Activated T-helper 2 cell treated with anti-CD3 and anti-CD28 coated beads, Interferon-gamma antibody, Interleukin-2, Interleukin-4, amounts not matched to agents 10 μg/mL and 5 μg/mL and 100 μg/mL, durations not matched to agents 14 hours and 24 hours and 36 hours (primary cell): ENCODE measurements at places on chromosomes 7 and 10. TPM values are rescaled to one million over a fixed set of nuclear protein-coding genes. Genes with fewer than 3 reads are reported as not detected.

Gene EBLN1
- not detected in 2 replicates for total RNA-seq

DNA sequence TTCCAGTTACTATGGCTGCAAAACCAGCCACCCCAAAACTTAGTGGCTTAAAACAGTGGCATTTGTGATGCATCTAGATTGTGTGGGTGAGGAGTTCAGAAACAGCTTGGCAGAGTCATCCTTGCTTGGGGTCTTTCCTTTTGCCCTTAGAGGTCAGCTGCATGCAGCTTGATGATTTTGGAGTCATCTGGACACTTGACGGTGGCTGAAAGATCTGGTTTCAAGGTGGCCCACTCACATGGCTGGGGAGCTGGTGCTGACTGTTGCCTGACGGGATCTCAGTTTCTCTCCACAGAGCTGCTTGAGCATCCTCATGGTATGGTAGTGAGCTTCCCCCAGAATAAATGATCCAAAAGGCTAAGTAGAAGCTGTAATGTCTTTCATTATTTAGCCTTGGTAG lies 191.3 kb upstream of the GALNT17 start:
- H3K4me1 ChIP-seq: no peaks in the 10 kb centered on the region
- H3K27me3 ChIP-seq: no peaks in the 10 kb centered on the region
- no peaks in the 10 kb centered on the region for H3K36me3 ChIP-seq

DNA sequence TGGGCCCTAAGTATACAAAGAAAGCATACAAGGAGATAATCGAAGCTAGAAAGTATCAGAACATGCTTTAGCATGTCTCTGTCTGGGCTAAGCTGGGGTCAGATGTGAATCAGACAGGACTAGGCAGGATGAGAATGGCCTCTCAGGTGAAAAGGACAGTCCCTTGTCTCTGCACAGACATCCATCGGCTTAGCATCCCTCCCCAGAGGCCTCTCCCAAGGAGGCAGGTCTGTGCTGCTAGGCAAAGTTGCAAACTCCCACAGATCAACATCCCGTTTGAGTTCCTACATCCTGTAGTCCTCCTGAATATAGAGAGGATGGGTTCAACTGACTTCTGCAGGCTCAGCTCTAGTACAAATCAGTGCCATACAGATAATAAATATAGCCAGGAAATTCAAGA lies 24.5 kb downstream of the CHST15 start:
- peaks cover 9% of the 10 kb centered on the region for H3K4me1 ChIP-seq
- H3K27me3 ChIP-seq: peaks cover 18% of the 10 kb centered on the region
- DNase-seq: no peak

GRCh38 chr10:113764582-113764981 lies 13.1 kb downstream of the PLEKHS1 start:
- no peaks in the 10 kb centered on the region for H3K4me1 ChIP-seq
- no peak overlapping the region for H3K27ac ChIP-seq
- DNase-seq: no peak
- H3K27me3 ChIP-seq: peaks cover 48% of the 10 kb centered on the region
- no peaks in the 10 kb centered on the region for H3K36me3 ChIP-seq
- H3K4me3 ChIP-seq: no peak overlapping the region

Gene NXPH1
- not detected in 2 replicates for total RNA-seq

DNA sequence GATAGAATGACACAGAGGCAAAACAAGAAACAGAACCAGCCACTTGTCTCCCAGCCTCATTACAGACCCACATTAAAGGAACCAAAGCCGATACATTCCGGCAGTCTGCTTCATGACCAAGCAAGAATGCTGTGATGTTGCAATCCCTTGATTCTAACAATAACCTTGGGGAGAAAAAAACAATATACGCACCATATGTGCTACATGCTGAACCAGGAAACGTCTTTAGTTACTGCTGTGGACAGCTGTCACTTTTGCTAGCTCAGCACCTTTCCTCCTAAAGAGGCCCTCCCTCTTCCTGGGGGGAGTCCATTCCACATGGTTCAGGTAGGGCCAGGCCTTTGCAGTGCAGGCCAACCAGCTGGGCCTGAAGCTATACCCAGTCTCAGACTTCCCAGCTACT lies 79.1 kb downstream of the PRTFDC1 start:
- no peak overlapping the region for H3K27ac ChIP-seq
- no peak overlapping the region for H3K4me3 ChIP-seq
- H3K27me3 ChIP-seq: no peaks in the 10 kb centered on the region
- peaks cover 8% of the 10 kb centered on the region for H3K36me3 ChIP-seq
- DNase-seq: no peak

- no peaks in the 10 kb centered on the region for H3K36me3 ChIP-seq
- DNase-seq: no peak
- no peak overlapping the region for H3K27ac ChIP-seq
- H3K4me3 ChIP-seq: no peak overlapping the region
- H3K27me3 ChIP-seq: peaks cover 12% of the 10 kb centered on the region
Measured at GRCh38 chr7:107078517-107078966, 34.0 kb downstream of the PRKAR2B start.

DNA sequence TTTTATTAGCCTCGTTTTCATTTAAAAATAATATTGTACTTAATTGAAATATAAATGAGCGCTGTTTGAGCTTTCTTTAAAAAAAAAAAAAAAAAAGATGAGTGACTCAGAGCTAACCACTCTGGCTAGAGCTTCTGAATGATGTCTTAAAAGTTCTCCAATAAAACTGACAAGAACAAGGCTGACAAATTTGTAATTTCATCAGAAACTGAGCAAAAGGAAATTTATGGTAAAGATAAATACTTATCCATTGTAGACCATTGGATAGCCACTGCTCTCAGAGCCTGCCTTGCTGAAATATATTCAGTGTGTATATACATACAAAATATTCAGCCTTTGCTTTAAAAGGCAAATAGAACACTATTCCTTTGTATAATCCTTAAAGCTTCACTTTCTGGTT lies 91.2 kb upstream of the OIT3 start:
- DNase-seq: no peak
- H3K4me3 ChIP-seq: no peak overlapping the region
- H3K27me3 ChIP-seq: no peaks in the 10 kb centered on the region

DNA sequence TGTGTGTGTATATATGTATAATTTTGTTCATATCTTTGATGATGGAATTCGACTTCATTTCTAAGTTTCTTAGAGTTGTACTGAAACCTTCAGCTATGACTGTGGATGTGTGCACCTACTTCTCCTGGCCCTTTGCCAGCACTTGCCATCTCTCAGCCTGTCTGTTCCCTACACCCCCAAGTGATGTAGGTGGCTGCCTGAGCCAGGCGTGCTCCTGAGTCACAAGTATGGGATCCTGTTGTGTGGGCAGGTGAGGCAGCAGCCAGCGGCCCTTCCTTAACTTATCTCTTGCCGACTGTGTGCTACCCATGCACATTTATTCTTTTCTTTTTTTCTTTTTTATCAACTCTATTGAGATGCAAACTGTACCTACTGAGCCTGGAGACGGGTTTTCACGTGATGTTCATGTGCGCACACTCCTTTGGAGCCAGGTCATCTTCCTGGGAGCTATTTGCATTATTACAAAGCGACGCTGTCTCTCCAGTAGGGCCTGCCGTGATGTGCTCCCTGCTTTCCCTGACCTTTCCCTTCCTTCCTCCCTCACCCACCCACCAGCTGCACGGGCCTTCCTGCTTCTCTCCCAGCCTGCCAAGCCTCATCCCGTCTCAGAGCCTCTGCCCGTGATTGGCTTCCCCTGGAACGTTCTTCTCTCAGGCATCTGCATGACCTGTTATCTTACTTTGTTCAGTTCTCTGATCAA lies 31.3 kb upstream of the GALNT11 start:
- no peak overlapping the region for H3K27ac ChIP-seq
- H3K27me3 ChIP-seq: peaks cover 37% of the 10 kb centered on the region
- H3K36me3 ChIP-seq: no peaks in the 10 kb centered on the region
- H3K4me3 ChIP-seq: no peak overlapping the region
- DNase-seq: no peak
- H3K4me1 ChIP-seq: no peaks in the 10 kb centered on the region

DNA sequence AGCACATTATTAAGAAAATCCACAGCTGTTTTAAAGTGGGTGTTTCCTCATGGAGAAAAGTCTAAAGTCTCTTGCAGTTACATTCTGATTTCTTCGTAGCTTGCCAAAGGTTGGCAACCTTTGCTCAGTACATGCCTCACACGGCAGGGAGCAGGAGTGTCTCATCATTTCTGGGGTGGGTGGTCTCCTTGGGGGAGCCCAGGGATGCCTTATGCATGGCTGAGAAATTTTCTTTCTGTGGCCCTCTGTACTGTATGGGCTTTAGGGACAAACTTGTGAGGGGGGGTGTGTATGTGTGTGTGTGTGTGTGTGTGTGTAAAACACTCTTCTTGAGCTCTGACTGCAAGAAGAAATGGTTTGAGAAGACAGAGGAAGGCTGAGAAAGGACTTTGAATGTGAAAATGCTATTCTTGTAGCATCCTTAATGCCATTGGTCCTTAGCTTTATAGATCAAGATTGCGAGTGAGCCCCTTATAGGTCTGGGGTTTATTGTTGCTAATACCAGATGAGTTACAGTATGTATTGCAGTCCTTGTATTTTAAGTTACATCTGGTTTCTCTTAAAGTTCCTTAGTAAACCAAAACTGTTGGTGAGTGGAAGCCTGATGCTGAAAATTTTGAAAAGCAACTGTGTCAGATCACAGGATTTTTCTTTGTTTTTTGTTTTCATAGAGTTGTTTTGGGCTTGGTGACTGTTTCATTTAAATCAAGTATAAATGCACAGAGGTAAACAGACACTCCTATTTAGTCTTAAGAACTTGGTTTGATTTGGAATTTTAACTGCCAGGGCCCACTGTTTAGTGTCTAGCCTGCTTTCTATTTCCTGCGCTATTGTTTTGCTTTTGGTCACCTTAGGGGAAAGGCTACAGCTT lies 242.0 kb downstream of the BICC1 start:
- DNase-seq: no peak
- H3K27ac ChIP-seq: no peak overlapping the region
- H3K4me3 ChIP-seq: no peak overlapping the region
- no peaks in the 10 kb centered on the region for H3K27me3 ChIP-seq
- H3K36me3 ChIP-seq: no peaks in the 10 kb centered on the region

DNA sequence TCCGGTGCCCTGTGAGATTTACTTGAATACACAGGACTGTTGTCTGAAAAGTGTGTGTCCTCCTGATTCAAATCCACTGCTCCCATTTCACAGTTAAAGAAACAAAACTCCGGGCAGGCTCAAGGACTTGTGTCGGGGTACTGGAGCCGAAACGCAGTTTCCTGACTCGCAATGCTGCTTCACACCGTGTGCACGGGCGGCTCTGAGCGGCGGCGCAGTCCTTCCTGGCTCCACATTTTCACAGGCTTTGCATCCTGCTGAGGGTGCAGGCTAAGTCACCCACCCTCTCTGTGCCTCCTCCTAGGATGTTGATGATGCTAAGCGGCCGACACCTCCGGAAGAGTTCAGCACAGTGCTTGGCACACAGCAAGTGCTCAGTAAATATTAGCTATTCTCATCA lies 65.4 kb downstream of the SLIT1 start:
- peaks cover 3% of the 10 kb centered on the region for H3K27me3 ChIP-seq
- no peak overlapping the region for H3K4me3 ChIP-seq
- DNase-seq: no peak
- H3K36me3 ChIP-seq: no peaks in the 10 kb centered on the region
- H3K27ac ChIP-seq: no peak overlapping the region

- H3K36me3 ChIP-seq: no peaks in the 10 kb centered on the region
- DNase-seq: no peak
- no peak overlapping the region for H3K27ac ChIP-seq
- no peaks in the 10 kb centered on the region for H3K4me1 ChIP-seq
Measured at GRCh38 chr7:42460933-42461332, 223.9 kb upstream of the GLI3 start.

DNA sequence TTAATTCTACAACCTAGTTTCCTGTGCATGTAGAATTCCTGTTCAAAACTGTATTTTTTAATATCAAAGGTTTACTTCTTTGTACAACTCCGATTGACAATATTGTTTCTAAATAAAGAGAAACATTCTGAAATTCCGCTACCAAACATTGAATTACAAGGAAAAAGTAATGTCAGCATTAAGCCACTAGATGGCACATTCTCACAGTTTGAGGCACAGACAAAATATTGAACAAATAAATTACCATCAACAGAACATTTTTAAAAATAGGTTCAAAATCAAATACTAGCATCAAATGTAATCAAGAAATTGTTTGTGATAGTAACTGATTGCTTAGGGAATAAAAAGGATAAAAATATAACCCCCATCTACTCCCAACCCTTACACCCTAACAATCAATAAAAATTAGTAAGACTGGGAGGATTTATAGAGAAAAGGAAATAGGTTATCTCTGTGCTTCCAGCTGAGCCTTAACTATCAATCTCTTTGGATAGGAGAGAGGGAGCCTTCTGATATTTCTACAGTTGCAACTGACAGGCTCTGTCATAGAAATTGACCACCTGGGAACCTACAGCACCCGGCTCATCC lies 86.6 kb upstream of the C7orf33 start:
- H3K4me3 ChIP-seq: no peak overlapping the region
- H3K27ac ChIP-seq: no peak overlapping the region
- H3K4me1 ChIP-seq: peaks cover 23% of the 10 kb centered on the region

Gene GIMAP1
- total RNA-seq: 3.9 and 4.5 TPM in 2 replicates

DNA sequence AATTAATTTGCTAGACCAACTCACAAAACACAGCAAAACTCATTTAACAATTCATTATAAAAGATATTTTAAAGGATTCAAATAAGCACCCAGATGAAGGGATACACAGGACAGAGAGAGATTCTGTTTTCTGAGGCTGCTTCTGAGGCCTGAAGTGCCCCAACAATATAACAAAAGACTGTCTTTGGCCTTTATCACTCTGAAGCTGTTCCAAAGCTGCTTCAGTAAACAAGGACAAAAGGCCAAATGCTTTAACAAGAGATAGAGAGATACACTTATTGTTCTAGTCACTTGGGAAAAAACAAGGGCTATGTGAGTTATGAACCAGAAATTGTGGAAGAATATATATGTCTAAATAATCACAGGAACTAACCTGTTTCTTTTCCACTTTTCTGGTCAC lies 223.7 kb downstream of the CXCL12 start:
- DNase-seq: no peak
- H3K4me1 ChIP-seq: no peaks in the 10 kb centered on the region
- H3K27me3 ChIP-seq: no peaks in the 10 kb centered on the region
- no peak overlapping the region for H3K4me3 ChIP-seq
- H3K27ac ChIP-seq: no peak overlapping the region

GRCh38 chr10:126191192-126191591 lies 197.1 kb downstream of the ADAM12 start:
- no peak for DNase-seq
- no peak overlapping the region for H3K4me3 ChIP-seq
- no peak overlapping the region for H3K27ac ChIP-seq
- H3K4me1 ChIP-seq: no peaks in the 10 kb centered on the region
- H3K36me3 ChIP-seq: no peaks in the 10 kb centered on the region

- peaks cover 2% of the 10 kb centered on the region for H3K4me1 ChIP-seq
- no peak overlapping the region for H3K4me3 ChIP-seq
Measured at GRCh38 chr10:117684672-117685211, 142.2 kb downstream of the EMX2 start.

DNA sequence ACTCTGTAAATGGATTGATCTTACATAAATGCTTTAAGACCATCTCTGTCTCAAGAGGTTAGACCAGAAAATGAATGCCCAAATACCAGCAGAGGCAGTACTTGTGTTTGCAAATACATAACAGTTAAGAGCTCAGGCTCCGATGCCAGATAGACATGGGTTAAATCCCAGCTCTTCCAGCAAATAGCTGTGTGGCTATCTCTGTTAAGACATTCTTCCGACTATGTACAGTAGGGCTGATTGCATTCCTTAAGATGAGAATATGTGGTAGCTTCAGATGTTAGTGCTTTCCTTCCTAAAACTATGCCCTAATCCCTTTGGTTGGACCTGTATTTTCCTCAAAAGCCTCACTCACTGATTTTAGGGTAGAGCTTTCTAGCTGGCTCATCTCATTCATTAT lies 2.2 kb downstream of the IDE start:
- peaks cover 33% of the 10 kb centered on the region for H3K36me3 ChIP-seq
- DNase-seq: no peak
- H3K4me1 ChIP-seq: peaks cover 39% of the 10 kb centered on the region
- H3K27me3 ChIP-seq: peaks cover 2% of the 10 kb centered on the region
- no peak overlapping the region for H3K4me3 ChIP-seq
